ENCODE measurements at places on chromosomes 4 and X.
A peak's percentile ranks its signal among the peaks of the same experiment; 100 is the strongest.

DNA sequence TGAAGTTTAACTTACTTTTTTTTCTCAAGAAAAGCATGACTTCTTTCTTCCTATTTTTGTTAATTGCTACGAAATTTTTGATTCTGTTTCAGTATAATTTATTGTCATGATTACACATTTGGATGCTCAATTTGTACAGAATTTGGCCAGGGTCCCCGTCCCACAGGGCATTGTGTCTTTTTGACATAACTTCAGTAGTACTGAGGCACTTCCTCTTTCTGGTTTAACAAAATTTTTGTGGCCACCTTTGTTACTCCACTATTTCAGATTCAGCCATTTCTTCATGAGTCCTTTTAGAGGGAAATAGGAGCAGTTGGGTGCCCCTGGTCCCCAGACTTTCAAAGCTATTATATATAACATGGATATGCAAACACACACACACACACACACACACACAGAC is 1248.7 kb downstream of the PCDH7 start:
- DNase-seq = no peak

DNA sequence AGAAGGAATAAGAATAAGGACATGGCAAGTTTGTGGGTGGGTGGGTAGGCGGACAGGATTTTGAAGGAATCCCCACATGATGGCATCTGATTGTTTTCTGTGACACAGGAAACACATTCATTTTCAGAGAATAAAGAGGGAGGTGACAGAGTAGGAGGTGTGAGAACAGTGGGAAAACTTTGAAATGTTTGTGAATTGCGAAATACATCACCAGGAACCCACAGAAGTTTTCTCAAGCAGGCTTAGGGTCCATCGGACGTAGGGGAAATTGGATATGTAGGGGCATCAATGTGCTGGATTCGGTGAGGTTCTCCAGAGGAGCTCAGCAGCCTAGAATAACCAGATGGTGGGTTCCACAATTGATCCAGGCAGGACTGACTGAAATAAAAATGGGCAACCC is 171.6 kb downstream of the GLRA2 start:
- no peak for DNase-seq

DNA sequence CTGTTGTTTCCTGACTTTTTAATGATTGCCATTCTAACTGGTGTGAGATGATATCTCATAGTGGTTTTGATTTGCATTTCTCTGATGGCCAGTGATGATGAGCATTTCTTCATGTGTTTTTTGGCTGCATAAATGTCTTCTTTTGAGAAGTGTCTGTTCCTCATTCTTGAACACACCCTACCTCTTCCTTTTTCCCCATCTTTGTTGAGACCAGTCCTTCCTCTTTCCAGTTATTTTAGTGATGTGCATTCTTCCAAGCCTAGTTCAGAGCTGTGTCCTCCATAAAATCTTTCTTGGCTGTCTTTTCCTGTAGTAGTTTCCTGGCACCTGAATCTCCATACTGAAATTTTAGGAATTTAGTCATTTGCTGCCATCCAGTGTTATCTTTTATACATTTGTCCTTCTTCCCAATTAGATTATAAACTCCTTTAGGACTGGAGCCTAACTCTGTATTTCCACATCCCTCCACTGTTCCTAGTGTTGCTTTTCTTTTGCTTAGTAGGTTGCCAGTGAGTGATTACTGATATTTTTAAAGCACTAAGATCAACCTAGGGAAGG is 11.4 kb downstream of the FHIP1A start:
- no peak for DNase-seq

GRCh38 chr4:121272526-121272925 is 108.3 kb downstream of the QRFPR start:
- DNase-seq = no peak

DNA sequence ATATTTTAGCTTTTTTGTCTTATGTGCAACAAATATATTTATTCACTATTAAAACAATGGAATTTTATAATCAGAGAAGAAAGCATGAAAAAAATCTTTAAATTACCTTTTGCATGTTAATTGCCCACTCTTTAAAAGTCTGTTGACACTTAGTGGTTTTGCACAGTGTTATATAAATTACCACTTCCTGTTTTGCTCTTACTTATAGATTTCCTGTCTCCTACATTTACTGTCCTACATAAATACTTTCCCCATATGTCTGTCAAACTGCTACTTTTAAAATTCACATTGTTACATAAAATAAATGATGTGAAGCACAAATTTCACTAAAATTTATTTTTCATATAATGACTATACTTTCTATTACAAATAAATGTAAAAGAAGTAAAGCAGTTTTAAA is 161.1 kb upstream of the NDST4 start:
- DNase-seq = no peak

DNA sequence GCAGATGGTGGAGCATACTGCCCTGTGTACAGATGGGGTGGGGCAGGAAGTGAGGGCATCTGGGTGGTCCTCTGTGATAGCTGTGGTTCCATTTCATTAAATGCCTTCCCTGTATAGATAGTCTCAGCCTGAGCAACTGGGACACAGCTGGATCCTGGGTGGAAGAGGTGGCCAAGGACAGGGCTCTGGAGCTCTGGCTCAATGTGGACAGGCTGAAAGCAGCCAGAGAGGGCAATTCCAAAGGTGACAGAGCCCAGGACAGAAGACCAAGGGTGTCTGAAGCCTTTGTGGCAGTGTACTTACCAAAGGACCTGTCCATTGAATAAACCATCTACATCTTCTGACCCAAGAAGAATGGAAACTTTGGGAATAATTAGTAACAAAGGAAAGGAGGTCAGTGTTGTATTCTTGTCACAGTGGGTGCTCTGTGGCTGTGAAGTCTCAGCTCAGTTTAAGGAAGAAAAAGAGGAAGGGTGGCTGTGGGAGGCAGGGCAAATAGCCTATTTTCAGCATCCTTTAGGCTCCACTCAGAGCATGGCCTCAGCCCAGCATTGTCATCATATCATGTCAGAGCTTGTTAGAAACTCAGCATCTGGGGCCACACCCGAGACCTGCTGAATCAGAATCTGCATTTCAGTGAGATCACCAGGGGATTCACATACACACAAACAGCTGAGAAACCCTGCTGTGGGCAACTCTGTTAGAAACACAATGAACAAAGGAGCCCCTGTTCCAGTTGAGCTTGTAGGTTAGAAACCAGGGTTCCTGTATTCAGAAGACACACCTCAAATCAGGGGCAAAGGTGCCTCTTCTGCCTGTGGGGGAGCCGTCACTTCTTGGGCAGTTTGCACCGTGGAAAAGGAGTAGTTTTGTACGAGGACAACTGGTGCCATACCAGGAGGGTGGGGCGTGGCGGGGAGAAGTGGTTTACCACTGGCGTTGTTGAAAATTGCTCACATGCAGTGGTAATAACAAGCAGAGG is 168.6 kb downstream of the PTTG2 start:
- DNase-seq = no peak

GRCh38 chrX:11401966-11402365 is 108.8 kb downstream of the AMELX start:
- no peak for DNase-seq

DNA sequence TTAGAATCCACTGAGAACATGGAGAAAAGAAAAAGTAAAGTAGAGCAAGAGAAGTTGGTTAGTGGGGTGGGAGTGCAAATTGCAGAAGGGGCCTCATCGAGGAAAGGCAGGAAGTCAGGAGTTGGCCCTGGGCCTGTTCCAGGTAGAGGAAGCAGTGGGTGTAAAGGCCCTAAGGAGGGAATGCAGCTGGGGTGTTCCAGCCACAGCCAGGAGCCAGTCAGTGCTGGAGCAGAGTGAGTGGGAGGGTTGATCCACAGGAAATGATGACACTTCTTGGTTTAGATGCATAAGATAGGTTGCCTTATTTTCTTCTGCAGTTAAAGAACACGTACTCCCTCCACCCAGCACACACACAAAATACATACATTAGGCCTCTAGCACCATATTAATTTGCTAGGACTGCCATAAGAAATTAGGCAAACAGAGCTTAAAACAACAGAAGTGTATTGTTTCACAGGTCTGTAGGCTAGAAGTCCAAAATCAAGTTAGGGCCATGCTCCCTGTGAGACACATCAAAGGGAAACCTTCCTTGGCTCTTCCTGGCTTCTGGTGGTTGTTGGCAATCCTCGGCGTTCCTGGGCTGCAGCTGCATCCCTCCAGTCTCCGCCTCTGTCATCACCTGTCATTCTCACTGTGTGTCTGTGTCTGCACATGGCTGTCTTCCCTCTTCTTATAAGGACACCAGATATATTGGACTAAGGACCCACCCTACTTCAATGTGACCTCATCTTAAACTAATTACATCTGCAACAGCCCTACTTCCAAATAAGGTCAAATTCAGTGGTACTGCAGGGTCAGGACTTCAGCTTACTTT is 205.9 kb downstream of the AASDH start:
- no peak for DNase-seq

- no peak for DNase-seq
Observed at GRCh38 chr4:7897811-7898210, 41.9 kb downstream of the AFAP1 start.

GRCh38 chr4:48653217-48654014 is 126.7 kb downstream of the FRYL start:
- peak; percentile 76 for DNase-seq

DNA sequence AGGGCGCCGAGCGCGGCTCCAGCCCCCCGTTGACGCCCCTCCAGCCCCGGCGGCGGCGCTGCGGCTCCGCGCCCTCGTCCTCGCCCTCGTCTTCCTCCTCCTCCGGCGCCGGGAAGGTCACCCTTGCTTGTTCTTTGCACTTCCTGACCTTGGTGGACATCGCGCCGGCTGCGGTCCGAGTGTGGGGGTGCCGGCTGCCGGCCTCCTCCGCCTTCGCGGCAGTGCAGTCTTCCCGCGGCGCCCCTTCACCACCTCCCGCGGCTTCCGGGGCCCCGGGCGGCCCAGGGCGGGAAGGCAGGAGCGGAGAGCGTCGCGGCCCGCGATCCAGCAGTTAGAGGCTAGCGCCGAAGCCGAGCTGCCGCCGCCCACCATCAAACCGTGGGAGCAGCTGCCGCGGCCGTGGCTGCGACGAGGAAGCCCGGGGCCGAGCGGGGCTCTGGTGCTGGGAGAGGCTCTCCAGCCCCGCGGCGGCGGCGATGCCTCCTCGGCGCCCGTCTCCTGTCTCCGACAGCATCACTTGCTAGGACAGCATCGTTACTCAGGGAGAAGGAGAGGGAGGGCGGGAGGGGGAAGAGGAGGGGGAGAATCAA is at the start of gene TRPC3:
TSS of gene TRPC3 (minus strand) at position 540 of the 590 bp plus-strand sequence. CDS start at position 160, 380 bp downstream.
- no peak for DNase-seq

All from nucleus accumbens (tissue), 56 donors.